ENCODE measurements at places on chromosomes 7 and 10.
A peak's percentile ranks its signal among the peaks of the same experiment; 100 is the strongest.

GRCh38 chr10:77636282-77636966 lies 1.2 kb downstream of the KCNMA1 start:
- DNase-seq, result no peak

GRCh38 chr10:58064714-58065528 lies 202.8 kb downstream of the IPMK start:
- peak; percentile 9 for DNase-seq

DNA sequence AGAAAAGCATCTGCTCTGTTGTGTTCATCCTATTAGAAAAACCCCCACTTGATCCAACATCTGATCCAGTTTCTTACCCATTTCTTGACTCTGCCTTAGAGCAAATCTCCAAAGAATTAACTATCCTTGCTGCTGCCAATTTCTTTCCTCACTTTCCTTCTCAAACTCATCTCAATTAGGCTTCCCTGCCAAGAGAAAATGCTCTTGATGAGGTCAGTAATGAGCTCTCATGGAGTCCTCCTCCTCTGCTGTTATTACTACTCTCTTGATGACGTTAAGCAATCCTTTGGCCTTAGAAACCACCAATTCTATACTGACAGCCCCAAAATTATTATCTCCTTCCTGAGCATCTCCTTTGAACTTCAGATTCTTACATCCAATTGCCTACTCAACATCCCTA lies 162.0 kb upstream of the FAM13C start:
- no peak for DNase-seq

GRCh38 chr10:116316503-116316902 lies 7.7 kb upstream of the CCDC172 start:
- DNase-seq, result no peak

- no peak for DNase-seq
Observed at GRCh38 chr7:48962821-48963505, 38.6 kb downstream of the CDC14C start.

GRCh38 chr10:96833220-96834001 lies 1.3 kb downstream of the LCOR start:
- peak; percentile 26 for DNase-seq

GRCh38 chr10:73814896-73815718 lies 3.7 kb upstream of the NDST2 start:
- no peak for DNase-seq

GRCh38 chr7:2939193-2939885 lies 95.2 kb upstream of the GNA12 start:
- DNase-seq, result no peak

- no peak for DNase-seq
Observed at GRCh38 chr7:43560742-43561330, 22.1 kb upstream of the STK17A start.

- peak; percentile 60 for DNase-seq
Observed at GRCh38 chr10:133378251-133379096, 588 bp upstream of the PAOX start.

- no peak for DNase-seq
Observed at GRCh38 chr7:79714081-79714480, 260.6 kb upstream of the MAGI2 start.

DNA sequence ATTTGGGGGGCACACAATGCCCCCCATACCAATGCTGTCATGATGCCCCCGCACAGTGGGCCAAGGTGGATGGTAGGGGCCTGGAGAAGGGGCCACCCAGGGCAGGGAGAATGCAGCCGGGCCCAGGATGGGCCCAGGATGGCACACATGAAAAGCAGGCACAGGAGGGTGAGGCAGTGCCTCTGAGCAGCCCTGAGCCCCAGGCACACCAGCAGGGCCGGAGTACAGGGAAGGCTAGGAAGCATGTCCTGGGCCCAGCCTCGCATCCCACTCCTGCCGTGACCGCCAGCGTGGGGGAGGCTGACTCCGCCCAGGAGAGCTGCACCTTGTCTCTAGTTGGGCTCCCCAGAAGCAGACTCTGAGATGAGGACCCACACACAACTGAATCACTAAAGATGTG lies 59.3 kb upstream of the TMEM72 start:
- DNase-seq, result no peak

DNA sequence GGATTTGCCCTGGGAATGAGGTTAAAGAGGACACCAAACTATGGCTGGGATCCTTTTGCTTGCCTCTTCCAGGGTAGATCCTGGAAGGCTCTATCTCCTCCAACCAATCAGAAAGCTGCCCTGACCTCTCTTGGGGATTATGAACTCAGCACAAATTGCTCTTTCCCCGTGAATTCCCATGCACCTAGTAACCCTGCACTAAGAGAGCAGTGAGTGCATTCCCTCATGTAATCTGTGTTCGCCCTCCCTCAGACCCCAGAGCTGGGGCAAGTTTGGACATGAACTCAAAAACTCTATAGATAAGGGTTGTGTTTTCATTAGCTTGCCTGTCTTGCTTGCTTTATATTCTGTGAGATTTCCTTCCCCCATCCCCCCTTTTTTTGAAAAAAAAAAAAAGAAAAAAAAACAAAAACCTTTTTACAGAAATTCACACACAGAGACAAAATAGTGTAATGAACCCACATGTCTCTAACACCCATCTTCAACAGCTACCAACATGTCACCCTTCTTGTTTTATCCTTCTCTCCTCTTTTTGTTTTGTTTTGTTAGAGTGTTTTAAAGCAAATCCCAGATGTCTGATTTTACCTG lies 225.5 kb upstream of the TCF7L2 start:
- DNase-seq, result no peak

DNA sequence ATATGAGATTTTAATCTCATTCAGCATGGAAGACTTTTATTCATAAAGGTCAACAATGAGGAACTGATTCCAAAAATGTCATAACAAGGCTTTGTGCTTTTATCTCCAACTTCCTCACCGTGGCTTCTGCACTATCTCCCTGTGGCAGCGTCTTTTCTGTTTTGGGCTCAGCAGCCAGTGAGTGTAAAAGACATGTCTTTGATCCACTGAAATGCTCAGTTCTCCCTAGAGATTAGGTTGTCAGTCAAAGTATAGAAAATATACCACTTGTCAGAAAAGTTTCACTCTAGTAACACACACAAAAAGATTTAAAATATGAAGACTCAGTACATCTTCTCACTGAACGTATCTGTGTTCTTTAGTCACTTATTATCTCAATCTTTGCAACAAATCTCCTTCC lies 901.8 kb upstream of the ZWINT start:
- no peak for DNase-seq

GRCh38 chr7:26658389-26659084 lies 205.9 kb downstream of the SKAP2 start:
- no peak for DNase-seq

DNA sequence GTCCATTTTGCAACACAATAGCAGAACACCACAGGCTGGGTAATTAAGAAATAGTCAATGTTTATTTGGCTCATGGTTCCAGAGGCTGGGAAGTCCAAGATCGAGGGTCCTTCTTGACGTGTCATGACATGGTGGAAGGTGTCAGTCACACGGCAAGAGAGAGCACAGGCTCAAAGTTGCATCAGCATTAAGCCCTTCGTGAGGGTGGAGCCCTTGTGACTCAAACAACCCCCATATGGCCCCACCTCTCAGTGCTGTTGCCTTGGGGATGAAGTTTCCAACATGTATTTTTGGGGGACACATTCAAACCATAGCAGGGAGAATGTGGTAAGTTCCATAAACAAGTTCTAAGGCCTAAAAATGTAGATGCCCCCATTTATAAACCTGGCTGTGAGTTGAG lies 24.6 kb upstream of the GTPBP4 start:
- no peak for DNase-seq

Measured in stimulated activated naive CD8-positive, alpha-beta T cell treated with anti-CD3 and anti-CD28 coated beads, Interleukin-15, amount 100 ng/mL, for 72 hours (primary cell).